CD4-positive, alpha-beta T cell treated with Interleukin-4 for 1 hour (primary cell): ENCODE measurements at places on chromosomes 3 and 15.

DNA sequence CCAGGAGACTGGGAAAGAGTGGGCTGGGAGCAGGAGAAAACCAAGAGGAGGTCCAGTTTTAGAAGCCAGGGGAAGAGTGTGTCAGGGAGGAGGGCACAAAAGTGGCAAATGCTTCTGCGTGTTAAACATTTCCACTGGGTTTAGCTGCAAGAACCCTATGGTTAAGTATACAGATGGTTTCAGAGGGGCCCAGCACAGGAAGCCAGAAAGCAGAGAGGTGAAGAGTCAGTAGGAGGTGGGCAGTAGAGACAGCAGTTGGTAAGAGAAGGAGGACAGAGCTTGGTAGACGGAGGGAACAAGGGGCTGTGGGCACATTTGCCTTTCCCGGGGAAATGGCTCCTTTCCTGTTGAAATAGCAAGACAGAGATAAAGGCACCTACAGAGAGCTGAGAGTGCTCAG, 133.8 kb downstream of the EPHB1 start:
- DNase-seq = no peak

GRCh38 chr3:30632065-30632464, 25.7 kb downstream of the TGFBR2 start:
- no peak for DNase-seq

- no peak for DNase-seq
Observed at GRCh38 chr15:69793781-69794451, 303.8 kb downstream of the TLE3 start.

GRCh38 chr3:84136425-84136824, 822.4 kb upstream of the CADM2 start:
- no peak for DNase-seq

- no peak for DNase-seq
Observed at GRCh38 chr3:40923143-40923542, 276.2 kb upstream of the CTNNB1 start.

- DNase-seq = no peak
Observed at GRCh38 chr15:80156176-80156720, 3.4 kb downstream of the FAH start.

- no peak for DNase-seq
Observed at GRCh38 chr15:51088585-51088984, 6.1 kb downstream of the TNFAIP8L3 start.

GRCh38 chr15:76309601-76310330, 1.5 kb downstream of the ETFA start:
- DNase-seq = no peak

GRCh38 chr3:109161487-109162123, 25.1 kb downstream of the C3orf85 start:
- DNase-seq = no peak

DNA sequence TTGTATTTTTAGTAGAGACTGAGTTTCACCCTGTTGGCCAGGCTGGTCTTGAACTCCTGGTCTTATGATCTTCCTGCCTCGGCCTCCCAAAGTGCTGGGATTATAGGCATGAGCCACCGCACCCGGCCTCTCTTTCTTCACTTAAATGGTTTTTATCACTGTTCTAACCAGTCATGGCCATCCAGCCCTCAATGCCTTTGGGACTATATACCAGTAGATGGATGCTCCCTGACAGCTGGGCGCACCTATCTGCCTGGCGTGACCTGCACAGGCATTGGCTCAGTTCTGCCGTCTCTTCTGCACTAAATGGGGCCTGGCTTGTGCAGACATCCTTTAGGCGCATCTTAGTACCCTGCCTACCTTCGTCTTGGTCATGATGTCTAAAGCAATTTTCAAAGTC, 233.4 kb downstream of the ADAMTS17 start:
- DNase-seq = no peak

GRCh38 chr15:31274496-31275330, 51.9 kb upstream of the KLF13 start:
- DNase-seq = no peak

DNA sequence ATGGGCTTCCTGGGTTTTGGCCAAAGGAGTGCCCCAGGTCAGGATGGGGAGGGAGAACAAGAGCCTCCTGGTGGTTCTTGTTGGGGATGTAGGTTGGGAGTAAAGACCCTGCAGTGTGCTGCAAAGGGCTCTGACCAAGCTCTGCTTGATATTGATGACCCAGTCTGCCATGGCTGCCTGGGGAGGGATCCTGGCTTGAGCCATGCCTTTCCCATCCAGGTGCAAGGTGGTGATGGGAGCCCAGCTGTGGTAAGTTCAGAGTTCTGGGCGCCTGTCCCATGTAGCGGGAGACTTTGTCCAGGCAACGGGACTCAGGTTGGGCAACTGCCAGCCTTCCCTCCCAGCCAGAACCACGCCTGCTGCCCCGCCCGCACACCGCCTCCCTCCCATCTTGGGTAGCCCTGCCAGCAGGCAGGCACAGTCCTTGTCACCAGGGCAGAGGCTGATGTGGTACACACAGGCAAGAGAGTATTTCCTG, 2.6 kb downstream of the GNAI2 start:
- peak; percentile 25 for DNase-seq

GRCh38 chr3:16357186-16358121, 92.4 kb downstream of the OXNAD1 start:
- no peak for DNase-seq

- DNase-seq = no peak
Observed at GRCh38 chr15:91992945-91993344, 139.4 kb downstream of the SLCO3A1 start.

DNA sequence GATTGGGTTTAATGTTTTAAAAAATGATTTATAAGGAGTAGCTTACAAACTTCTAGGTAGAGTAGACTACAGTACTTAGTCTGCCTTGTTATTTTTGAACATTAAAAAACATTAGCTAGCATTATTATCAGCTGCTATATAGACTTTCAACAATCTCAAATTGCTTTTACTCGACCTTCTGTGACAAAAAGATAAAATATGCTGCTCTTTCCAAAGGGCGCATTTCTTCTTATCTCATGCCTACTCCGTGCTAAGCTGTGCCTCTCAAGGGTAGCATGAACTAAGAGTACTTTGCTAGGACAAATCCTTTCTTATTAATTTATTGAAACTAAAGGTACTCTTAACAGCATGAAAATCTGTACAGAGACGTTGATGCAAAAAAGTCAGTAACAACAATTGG, 71.3 kb downstream of the SPRED1 start:
- DNase-seq = no peak

DNA sequence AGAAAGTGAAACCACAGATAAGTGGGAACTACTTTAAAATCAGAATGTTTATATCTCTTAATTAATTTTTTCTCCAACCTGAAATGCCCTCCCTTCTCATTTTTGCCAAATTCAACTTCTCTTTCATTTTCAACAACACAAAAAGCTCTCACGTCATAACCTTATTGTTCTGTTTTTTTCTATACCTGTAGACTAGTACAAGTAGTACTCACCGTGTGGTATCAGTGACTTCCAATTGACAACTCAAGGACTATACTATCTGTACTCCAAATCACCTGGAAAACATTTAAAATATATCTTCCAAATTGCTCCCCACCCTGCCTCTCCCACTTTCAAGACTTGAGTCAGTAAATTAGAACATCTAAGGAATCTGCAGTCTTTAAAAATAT, 72.8 kb upstream of the ZNF280D start:
- no peak for DNase-seq

DNA sequence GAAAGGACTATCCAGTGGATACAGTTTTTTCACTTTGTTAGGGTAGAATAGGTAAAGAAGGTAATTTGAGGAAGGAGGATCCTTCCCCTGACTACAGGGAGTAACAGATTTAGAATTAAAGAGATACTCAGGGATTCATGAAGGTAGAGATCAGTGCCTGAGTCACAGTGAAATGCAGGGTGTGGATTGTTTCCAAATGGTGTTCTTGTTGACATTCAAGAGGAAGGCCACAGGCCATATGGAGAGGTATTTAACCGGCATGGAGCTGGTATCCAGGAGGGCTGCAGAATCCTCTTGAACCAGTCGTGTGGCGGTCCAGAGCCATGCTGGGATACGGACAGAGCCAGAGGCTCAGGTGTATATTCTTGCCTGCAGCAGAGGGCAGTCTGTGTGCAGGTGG, 28.2 kb downstream of the GYG1 start:
- no peak for DNase-seq

GRCh38 chr3:43726521-43726920, 35.8 kb downstream of the ABHD5 start:
- no peak for DNase-seq

DNA sequence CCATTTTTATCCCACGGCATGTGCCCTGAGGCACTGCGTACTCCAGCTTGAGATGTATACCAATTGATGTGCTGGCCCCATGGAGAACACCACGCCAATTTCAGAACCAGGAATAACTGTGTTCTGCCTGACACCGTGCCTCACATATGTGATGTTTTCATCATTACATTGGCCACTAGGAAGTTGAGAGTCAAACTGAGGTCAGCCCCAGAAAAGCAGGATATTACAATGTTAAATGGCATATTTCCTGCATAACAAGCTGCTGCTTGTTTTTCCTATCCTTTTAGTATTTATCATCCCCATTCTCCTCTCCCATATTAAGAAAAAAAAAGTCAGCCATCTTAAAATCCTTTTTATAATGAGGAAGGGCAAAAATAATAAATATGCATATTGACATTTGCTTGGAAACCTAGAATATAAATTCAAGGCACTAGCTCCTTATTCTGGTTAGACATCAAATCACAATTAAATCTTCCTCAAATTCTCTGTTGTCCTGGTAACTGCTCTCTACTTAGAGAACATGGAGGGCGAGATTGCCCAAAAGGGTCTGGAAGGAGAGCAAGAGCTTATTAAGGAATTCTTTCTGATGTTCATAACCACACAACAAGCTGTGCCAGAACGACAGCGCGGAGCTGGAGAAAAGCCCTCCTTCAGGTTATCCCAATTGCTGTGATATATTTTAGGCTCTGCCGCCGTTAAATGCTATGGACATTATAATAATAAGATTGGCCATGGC, 112.6 kb downstream of the UACA start:
- no peak for DNase-seq

DNA sequence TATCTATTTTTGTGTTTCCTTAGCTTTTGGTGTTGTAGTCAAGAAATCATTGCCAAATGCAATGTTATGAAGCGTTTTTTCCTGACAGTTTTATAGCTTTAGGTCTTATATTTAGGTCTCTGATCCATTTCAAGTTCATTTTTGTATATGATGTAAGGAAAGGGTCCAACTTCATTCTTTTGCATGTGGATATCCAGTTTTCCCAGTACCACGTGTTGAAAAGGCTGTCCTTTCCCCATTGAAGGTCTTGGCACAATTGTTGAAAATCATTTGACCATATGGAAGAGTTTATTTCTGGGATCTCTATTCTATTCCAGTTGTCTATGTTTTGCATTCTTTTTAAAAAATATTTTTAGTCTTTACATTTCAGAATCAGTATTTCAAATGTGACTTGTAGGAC, 14.6 kb upstream of the SNRPN start:
- DNase-seq = no peak

DNA sequence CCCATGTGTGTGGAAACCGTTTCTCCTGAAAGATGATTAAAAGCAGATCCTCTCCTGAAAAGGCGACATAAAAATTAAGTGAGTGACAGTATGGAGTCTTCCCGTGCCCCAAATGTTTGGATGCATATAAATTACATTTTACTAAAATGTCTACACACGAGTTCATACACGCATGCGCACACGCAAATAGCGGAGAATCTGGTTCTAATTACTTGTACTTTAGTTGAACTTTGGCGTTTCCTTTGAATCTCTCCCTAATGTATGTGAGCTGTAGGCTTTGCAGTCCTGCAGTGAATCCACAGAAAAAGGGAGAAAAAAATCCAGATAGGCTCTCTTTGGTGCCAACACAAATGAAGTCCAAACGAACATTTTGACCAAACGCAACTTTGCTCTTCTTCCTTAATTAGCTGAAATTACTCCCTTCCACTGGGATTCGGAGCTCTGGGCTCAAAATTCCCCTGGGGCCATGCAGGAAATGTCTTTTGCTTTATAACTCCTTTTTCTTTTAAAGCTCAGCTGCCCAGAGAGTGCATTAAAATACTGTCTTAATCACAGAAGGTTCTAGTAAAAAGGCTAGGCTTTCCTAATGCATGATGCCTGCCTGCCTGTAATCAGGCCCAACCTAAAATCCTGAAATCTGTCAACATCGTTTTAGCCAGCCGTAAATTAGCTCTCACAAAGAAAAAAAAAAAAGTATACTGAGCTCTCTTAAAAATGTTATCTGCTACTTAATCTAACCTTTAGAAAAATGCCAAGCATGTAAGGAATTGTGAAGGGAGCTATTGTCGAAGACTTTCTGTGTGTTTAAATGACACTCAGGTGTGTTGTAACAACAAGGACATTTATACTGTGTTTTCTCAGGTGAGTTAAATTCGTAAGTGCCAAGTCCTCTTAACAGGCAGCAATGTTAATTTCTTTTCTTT, 26.2 kb downstream of the RARB start:
- DNase-seq = no peak

DNA sequence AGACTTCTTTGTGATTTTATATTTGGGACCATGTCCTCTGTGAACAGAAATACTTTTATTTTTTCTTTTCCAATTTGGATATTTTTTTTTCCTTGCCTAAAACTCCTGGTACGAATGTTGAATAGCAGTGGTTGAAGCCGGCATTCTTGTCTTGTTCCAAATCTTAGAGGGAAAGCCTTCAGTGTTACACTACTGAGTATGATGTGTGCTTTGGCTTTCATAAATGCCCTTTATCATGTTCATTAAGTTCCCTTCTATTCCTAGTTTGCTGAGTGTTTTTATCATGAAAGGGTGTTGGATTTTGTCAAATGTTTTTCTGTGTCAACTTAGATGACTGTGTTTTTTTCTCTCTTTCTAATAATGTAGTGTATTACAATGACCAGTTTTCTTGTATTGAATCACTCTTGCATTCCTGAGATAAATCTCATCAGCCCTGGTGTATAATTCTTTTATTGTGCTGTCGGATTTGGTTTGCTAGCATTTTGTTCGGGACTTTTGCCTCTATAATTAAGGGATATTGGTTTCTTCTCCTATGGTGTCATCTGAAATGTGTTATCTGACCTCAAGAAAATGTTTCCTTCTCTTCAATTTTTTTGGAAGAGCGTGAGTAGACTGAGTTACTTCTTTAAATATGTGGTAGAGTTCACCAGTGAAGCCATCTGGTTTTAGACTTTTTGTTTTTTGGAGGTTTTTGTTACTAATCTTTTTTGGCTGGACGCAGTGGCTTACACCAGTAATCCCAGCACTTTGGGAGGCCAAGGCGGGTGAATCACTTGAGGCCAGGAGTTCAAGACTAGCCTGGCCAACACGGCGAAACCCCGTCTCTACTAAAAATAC, 33.3 kb downstream of the MAP1A start:
- DNase-seq = no peak

DNA sequence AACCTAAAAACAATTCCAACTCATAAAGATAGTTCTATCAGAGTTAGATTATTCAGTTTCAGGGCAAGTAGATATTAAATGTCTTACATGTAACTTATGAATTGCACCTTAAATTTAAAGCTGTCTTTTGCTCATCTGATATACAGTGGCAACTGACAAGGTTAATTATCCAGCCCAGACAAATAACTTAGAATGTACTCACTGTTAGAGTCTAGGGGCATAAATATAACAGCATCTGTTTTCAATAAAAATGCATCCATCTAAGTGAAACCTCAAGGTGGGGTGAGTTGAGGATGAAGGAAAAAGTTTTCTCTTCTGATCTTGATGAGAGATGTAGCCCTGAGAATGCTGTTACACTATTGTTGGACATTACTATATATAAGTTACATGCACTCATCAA, 112.6 kb downstream of the FBN1 start:
- no peak for DNase-seq
